Effector CD4-positive, alpha-beta T cell (primary cell): ENCODE measurements at places on chromosomes 2 and 18.
A peak's percentile ranks its signal among the peaks of the same experiment; 100 is the strongest.

DNA sequence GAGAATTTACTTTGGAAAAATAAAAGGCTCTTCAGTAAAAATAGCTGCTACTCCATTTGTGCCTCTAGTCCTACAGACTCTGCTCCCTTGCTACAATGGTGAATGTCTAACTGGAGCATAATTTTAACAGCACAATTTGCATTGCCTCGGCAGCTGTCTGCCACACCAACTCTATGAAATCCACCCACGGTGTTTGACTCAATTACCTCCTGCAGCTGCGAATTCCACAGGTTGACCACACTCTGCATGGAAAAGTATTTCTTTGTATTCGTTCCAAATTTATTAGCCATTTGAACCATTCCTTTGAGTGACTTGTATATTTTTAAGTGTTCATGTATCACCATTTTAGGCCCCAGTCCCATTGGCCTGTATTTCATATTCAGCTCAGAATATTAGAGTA lies 182.1 kb upstream of the CCDC68 start:
- no peak for DNase-seq

GRCh38 chr2:123502931-123503330 lies 522.2 kb upstream of the CNTNAP5 start:
- no peak for DNase-seq

DNA sequence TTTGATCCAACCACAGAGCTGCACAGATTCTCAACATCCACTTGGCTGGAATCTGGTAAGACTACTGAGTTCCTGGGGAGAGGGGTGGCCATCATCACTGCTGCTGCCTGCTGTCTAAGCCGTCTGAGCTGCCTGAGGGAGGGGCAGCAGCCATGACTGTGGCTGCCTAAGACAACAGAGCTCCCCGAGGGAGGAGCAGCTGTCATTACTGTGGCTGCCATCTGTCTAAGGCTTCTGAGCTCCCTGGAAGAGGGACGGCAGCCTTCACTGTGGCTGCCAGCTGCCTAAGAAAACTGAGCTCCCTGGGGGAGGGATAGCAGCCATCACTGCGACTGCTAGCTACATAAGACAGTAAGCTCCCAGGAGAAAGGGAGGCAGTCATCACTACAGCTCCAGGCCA lies 584.4 kb downstream of the NR4A2 start:
- DNase-seq, result no peak

- DNase-seq, result no peak
Measured at GRCh38 chr18:66252703-66253102, 351.2 kb downstream of the CDH19 start.

DNA sequence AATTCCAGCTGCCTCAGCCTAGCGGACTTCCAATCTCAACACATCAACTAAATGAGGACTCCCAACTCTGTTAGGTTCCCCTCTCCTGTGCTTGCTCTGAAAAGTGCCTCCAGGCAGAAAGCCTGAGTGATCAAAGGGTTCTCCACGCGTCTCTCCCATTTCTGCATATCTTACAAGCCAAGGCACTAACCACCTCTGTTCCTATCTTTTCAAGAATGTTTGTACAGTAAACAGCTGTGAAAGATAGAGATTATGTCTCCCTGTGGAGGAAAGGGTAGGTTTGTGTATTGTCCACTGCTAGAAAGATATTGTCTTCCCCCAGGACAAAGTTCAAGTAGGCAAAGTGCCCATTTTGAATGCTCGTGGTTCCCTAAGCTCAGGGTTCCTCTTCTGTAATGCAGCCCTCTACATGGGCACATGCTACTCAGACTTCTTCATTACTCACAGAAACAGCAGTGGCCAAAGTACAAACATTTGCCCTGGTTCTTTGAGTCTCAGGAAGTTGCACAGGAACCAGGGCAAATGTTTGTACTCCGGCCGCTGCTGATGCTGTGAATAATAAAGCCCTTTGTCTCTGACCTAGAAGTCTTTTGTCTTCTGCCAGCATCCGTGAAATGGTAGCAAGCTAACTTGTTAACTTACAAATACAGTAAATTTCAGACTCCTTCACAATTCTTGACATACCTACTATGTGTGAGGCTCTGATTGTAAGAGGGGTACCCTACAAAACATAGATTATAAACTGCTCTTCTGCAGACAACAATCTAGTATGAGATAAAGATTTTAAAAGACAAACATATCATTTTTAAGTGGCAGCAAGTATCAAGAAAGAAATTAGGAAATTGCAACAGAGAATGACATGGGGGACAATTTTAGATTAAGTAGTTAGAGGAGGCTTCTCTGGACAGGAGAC lies 44.5 kb downstream of the PKDCC start:
- DNase-seq, result no peak

GRCh38 chr18:8348051-8348720 lies 261.1 kb upstream of the RAB12 start:
- no peak for DNase-seq

DNA sequence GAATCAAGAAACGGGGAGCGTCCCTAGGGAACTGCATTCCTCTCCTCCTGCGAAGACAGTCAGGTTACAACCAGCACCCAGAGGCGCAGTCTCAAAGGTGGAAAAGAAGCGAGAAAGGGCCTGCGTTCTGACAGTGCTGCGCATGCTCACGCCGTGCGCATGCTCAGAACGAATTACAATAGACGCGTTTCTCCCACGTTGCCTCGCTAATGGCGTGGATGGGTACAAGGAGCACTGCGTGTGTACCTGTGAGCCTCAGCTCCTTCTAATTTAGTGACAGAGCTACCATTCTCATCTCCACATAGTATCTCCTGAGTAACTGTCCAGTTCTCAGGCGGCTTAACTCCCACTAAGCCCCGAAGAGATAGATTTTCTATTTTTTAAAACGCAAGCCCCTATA lies 448.8 kb downstream of the TXNL1 start:
- no peak for DNase-seq

- DNase-seq, result no peak
Measured at GRCh38 chr2:24546669-24547068, 55.6 kb downstream of the NCOA1 start.

DNA sequence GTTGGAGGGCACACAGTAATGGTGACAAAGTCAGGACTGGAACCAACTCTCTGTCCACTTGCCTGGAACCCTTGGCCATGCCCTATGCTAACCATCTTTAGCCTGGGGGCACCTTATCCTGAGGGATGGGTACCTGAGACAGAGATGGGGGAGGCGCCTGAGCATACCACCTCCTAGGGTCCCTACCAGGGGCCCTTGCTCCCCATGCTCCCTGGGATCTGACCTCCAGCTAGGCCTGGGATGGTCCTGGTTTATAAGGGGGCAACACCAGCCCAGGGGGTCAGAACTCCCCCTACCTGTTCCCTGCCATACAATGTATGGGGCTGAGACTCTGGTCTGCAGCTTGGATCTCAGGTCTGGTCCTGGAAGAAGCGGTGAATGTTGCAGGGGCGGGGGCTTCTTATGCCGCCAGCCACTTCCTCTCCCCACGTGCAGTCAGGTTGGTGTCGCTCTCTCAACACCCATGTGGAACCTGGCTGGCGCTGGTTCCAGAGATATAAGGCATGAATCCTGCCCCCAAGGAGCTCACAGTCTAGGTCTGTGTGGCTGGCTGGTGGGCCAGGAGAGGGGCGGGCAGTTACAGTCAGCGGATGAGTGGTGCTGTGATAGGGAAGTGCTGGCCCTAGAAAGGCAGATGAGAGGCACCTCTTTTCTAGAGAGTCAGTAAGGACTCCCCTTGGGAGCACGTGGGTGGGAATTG lies 3.8 kb upstream of the TOGARAM2 start:
- no peak for DNase-seq

DNA sequence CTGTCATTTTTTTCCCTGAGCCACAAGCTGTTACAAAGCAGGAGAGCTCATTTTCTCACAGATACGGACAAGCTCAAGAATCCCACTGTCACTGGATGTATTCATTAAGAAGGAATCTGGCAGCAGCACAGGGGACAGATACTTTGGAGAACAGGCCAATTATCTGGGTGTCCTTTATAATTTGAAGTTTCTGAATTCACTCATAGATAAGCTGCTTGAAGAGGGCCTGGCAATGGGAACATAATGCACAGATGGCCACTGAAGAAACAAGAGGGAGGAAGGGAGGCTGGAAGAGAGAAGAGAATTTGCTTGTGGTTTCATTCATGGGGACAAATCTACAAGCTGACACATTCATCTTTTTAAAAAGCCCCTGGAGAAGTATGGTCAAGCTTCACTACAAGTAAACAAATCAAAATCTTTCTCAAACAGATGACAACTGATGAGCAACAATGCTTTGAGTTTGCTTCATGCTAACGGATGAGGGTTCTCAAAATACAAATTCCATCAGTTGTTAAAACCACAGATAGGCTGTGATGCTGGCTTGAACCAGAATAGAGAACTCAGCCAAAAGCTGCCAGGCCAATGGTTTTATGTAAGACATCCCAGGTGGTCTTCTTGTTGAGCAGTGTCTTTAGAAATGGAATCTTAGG lies 11.9 kb downstream of the BCL2 start:
- no peak for DNase-seq

DNA sequence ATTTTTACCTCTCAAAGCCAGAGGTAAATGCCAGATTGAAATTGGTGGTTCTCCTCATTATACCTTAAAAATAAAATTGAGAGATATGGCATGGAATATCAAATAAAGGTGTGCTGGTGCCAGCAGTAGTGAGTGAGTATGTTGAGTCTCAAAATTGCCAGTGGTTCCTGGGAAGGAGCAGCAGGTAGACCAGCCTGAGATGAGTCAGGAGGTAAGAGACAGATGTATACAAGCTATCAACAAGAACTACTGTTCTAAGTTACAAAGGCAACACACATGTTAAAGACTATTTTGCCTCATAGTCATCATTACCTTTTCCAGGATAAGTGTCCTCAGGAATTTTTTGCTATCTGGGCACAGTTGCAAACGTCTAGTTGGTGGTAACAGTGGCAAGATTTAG lies 1.3 kb upstream of the UPP2 start:
- DNase-seq, result no peak

- peak; percentile 29 for DNase-seq
Measured at GRCh38 chr18:21735452-21736015, 5.1 kb upstream of the MIB1 start.

GRCh38 chr2:241798631-241799521 lies 10.1 kb upstream of the NEU4 start:
- DNase-seq, result no peak

DNA sequence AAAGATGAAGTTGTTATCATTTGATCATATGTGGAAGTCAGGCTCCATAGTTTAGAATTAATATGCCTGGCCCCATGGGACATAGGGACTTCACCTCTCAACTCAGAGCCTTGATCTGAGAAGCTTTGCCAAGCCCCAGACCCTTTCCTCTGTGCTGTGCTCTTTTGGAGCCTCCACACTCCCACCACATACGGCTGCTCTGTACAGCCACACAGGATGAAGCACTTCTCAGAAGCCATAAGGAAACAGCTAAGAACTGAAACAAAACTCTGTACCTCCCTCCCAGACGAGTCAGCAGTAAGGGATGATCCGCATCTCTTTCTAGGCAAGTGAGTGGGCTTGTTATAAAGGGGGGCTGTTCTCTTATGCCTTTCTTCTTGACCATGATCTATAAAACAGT lies 66.5 kb downstream of the CAB39 start:
- DNase-seq, result no peak

GRCh38 chr2:74391580-74392448 lies 11.7 kb upstream of the DCTN1 start:
- DNase-seq, result peak; percentile 94

GRCh38 chr2:168378960-168379669 lies 77.0 kb upstream of the CERS6 start:
- no peak for DNase-seq

DNA sequence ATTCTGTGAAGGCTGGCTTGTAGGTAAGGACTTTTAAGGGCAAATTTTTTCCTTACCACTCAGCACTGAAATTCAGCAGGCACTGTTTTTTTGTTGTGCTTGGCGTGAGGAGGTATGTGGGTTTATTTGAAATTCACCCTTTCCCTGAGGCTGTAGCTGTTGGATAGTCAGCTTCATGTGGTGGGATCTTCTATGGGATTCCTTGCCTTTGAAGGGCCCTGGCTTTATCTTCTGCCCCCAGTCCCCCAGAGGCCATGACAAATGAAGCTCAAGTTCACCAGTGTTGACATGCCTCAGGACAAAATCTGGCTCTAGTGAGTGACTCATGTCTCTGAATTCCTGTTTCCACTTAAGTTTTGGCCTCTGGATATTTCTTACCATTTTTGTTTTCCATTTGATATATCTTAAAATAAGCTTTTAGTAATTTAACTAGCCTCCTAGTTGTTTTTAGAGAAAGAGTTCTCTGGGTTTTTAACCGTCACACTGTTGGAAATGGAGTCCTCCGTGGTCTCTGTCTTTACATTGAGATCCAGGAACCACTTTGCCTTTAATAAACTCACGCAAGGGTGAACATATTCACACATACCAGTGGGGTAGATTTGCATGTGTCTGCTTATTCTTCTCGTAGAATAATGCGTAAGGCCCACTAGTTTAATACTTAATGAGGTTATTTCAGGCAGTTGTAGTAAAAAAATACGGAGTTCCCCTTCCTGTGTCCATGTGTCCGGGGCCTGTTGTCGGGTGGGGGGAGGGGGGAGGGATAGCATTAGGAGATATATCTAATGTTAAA lies 211.1 kb upstream of the FAM98A start:
- DNase-seq, result no peak

GRCh38 chr2:66240286-66240685 lies 194.6 kb upstream of the MEIS1 start:
- no peak for DNase-seq

DNA sequence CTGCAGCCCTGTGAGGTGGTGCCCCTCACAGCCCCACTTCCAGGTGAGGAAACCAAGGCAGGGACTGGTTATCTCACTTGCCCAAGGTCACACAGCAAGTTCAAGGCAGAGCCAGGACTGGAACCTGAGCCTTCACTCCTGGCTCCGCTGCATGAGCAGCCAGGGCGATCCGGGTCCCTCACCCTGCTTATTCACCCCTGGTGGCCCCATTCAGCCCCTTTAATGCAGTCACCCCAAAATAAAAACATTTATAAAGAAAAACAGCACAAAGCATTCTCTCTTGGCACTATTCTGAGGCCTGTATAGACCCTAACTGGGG lies 57.3 kb downstream of the POLR1A start:
- DNase-seq, result no peak

- no peak for DNase-seq
Measured at GRCh38 chr18:23588836-23589560, 2.7 kb upstream of the NPC1 start.

GRCh38 chr2:165469417-165469816 lies at the start of gene CSRNP3:
TSS of gene CSRNP3 (plus strand) at chr2:165469698. CDS start at chr2:165595066, 125,368 bp downstream.
- DNase-seq, result no peak

DNA sequence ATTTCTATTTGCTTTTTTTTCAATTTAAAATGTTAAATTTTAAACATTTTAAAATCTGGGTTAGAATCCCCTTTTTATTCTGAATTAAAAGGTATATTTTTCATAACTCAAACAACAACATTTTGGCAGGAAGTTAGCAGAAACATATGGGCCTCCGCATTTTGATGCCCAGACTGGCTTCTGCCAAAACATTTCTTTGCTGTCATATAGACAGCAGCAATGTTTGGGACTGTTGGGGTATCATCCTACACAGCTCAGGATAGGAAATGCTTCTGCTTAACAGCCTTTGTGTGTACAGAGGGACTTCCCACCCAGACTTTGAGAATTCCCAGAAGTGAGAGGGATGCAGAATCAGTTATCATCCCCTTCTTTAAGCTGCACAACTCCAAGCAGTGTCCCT lies 155.4 kb upstream of the PARD3B start:
- no peak for DNase-seq
